PC-9 (cell line): ENCODE measurements at places on chromosomes 12 and 14.

GRCh38 chr12:28535216-28535615 lies 345.0 kb downstream of the CCDC91 start:
- no peak for DNase-seq

- DNase-seq: peak; percentile 40
Measured at GRCh38 chr14:61229475-61229888, 51.7 kb downstream of the TMEM30B start.

GRCh38 chr14:88989911-88990310 lies 165.5 kb downstream of the TTC8 start:
- DNase-seq: no peak

DNA sequence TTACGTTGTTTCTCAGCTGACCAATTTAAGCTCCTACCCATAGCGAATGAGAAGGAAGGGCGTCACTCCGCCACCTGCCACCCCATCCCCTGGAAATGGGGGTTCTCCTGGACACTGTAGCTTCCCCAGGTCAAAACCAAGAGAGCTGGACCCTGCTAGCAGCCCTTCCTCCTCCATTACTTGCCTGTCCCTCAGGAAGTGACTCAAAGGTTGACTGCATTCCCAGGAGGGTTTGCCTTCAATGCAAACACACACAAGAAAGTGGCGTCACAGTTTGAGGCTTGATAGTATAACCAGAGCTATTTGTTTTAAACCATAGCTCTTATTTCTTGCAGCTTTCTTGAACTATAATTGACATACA lies 79.1 kb downstream of the KCNK13 start:
- peak; percentile 53 for DNase-seq

DNA sequence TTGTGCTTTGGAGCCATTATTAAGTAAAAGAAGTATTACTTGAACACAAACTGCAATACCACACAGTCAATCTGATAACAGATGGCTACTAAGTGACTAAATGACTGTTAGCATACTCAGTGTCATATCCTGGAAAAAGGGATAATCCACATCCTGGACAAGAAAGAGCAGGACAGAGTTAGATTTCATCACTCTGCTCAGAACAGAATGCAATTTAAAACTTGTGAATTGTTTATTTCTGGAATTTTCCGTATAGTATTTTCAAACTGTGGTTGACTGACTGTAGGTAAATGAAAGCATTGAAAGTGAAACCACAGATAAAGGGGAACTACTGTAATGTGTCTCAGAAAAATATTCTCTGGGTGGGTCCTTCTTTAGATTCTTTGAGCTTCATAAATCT lies 458.8 kb downstream of the TMEM117 start:
- no peak for DNase-seq

- DNase-seq: no peak
Measured at GRCh38 chr14:103347091-103347815, 13.2 kb downstream of the EIF5 start.

DNA sequence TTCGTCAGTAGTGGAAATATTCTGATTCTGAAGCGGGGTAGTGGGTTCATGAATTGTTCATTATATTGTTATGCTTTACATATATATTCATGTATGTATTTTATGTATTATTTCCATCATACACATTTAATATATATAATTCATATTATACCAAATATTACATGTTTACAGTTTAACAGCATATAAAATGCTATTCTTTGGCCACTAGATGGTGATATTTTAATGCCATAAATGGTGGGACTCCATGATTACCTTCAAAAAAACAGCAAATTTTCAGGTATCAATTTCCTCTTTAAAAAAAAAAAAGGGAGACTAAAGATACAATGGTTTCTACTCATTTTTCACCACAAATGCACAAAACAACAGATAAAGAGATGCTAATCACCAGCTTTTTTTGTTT lies 41.0 kb downstream of the BDKRB1 start:
- no peak for DNase-seq

- no peak for DNase-seq
Measured at GRCh38 chr14:97603201-97603600, 806.0 kb downstream of the VRK1 start.
